ENCODE measurements at places on chromosomes 5 and 9.

- no peak for DNase-seq
Observed at GRCh38 chr5:170220191-170220590, 12.6 kb upstream of the C5orf58 start.

GRCh38 chr9:78595200-78595945 lies 298.4 kb downstream of the PSAT1 start:
- DNase-seq = no peak

- no peak for DNase-seq
Observed at GRCh38 chr9:92648474-92648971, 21.4 kb downstream of the IPPK start.

DNA sequence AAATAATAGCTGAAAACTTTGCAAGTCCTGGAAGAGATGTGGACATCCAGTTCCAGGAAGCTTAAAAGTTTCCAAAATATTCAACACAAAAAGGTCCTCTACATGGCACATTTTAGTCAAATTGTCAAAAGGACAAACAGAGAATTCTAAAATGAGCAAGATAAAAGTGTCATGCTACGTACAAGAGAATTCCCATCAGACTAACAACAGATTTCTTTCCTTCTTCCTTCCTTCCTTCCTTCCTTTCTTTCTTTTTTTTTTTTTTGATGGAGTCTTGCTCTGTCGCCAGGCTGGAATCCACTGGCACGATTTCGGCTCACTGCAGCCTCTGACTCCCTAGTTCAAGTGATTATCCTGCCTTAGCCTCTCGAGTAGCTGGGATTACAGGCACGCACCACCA lies 39.3 kb downstream of the BTNL8 start:
- no peak for DNase-seq

DNA sequence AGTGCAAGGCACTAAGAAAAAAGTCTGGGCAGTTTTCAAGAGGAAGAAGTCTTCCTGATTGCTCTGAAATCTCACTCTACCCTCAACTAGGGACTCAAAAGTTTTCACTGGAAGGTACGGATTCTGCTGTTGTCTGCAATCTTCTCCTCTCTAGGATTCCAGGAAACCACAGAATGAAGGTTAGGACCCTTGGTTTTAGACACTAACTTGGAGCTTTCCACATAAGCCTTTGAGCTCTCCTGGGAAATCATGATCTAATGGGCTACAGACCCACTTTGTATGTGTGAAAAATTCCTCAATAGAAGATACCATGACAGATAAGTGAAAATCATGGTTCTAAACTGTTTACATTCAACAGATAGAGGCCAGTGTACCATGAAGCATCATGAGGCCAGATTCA lies 265.1 kb downstream of the PSAT1 start:
- DNase-seq = no peak

DNA sequence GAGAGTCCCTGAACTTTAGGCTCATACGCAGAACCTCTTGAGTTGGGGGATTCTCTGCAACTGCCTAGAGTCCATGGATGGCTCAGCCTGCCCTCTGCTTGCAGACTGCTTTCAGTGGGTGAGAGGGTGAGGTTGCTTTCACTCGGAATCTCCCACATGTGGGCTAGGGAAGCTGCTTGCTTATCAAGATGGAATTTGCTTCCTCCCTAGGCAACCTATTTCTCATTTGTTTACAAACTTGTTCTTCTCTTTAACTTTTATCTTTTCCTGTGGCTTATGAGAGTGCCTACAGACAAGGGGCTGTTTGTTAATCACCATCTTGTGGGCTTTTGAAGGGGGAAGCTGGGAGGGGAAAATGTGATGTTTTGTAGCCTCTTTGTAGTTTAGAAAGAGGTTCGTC lies 10.0 kb downstream of the TLE4 start:
- no peak for DNase-seq

DNA sequence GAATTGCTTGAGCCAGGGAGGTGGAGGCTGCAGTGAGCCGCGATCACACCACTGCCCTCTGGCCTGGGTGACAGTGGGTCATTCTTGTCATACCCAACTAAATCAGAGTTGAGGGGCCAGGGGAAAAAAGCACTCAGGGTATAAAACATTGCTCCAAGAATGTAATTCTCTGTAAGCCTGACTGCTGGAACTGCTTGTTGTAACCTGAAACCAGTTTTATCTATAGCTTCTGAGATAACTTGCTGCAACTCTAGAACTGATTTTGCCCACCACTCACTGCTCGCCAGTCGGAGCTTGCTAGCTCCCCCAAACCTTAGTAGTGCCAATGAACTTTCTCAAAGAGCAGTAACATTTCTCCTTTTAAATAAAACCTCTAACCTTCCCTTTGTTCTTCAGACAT lies 9.6 kb upstream of the MSH3 start:
- no peak for DNase-seq

GRCh38 chr9:98886691-98887229 lies 56.9 kb upstream of the COL15A1 start:
- no peak for DNase-seq

DNA sequence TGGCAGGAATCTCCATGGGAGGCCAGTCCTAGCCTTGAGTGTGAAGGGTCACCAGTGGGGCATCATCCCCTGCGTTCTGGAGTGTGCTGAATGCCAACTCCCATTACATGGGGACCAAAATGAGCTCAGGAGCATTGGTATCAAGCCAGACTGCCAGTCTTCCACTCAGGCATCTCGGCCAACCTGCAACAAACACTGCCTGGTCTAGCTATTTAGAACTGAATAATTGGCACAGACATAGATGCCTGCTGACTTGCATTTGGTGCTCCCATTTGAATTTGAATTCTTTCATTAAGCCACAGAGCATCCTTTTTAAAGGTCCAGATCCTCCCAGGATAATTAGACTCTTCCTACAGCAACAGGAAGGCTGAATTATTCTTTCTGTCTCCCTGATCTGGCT lies 116.6 kb upstream of the ABCA1 start:
- no peak for DNase-seq

DNA sequence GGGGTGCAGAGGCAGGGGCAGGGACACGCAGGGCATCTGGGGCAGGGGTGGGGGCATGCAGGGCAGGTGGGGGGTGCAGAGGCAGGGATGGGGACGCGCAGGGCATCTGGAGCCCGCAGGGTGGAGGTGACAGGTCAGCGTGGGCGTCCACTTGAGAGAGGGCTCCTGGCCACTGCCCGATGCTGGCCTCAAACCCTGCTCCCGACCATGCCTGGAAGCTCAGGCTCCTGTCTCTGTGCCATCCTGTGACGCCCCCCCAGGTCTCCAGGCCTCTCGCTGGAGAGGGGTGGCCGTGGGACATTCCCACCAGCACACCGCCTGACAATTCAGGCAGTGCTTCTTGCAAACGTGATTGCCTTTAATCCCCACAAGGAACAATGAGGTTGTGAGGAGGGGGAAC lies 33.0 kb downstream of the ZDHHC11B start:
- DNase-seq = no peak

- peak; percentile 30 for DNase-seq
Observed at GRCh38 chr9:108033976-108034964, 544.7 kb upstream of the KLF4 start.

DNA sequence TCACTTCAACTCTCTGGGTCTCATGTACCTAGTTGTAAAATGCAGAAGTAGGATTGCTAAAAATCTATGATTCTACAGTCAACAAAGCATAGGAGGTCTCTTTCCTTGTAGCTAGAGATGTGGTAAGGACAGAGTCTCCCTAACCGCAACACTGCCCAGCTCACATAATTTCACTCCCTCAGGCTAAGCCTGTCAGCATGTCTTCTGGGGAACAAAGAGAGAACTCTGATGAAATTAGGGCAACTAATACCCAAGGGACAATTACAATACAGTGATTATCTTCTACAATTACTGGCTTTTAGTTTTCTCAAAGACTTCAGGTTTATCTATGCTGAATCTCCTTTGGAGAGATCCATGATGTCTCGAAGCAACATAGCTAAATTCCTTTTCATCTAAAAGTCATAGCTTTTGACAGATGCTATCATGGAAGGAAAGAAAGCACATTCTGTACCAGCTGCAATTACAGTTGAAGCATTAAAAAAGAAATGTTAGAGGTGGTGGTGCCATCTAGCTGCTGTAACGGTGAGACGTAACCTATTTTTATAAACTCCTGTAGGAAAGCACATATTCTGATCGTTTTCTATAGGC lies 141.1 kb upstream of the TARS1 start:
- DNase-seq = no peak

DNA sequence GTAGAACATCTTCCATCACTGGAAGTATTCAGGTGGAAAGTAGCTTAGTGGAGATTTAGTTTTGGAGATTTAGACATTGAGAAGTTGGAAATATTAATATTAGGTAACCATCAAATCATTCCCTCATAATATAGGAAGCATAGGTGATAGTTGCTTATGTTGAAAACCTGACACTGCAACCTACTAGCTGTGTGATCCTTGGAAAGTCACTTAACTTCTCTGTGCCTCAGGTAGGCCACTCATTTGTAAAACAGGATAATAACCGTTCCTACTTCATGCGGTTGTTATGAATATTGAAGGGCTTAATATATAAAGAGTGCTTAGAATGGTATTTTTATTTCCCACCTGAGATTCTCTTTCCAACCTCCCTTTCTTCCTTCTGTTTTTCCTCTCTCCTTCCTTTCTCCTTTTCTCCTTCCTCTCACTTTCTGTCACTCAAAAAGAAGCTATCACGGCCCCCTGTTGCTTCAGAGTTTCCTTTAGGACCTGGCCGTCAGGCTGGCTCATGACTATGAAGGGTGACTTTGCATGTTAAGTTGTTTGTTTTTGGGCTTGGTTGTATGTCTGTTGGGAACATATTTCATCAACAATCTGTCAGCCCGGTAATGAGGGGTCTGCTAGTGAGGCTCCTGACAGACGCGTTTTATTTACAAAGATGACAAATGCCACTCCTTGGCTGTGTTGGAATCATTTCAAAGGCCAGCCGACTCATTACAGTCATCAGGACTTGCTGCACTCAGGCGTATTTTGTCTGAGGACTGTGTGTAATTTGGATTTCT lies 31.0 kb downstream of the DOCK2 start:
- no peak for DNase-seq

DNA sequence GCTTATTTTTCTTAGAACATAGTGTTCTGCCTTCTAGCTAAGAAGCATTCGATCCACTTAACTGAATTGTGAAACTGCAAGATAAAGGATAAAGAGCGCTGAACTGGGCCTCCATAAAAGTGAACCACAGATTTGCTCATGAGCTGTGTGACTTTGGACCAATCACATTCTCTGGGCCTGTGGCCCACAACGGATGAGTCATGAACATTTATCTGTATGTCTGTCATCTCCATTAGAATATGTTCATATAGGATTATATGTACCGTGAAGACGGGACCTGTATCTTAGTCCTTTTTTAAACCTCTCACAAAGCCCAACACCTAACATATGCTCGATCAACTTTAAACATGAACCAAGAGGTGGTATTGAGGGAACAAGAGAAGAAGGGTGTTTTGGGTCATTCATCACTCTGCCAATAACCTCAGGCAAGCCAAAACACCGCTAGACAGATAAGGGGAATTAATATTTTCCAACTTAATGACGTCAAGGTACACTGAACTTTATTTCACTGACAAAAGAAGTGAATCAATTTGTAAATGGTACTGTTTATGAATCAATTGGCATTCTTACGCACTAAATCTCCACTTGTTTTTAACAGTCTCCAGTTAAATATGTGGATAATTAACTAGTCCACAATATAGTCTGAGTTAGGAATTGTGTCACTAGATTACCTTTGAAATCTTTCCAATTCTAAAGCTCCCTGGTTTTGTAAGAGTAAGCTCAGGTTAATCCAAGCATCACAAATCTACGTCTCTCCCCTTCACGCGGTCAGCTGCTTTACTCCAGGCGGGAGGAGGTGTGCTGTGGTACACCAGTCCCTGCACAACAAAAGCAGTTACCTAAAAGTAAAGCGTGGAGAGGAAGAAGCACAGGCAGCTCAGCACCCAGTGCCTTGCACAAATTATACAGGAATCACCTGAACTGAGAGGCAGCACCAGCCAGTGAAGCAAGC lies 1.6 kb downstream of the TMEM245 start:
- no peak for DNase-seq

DNA sequence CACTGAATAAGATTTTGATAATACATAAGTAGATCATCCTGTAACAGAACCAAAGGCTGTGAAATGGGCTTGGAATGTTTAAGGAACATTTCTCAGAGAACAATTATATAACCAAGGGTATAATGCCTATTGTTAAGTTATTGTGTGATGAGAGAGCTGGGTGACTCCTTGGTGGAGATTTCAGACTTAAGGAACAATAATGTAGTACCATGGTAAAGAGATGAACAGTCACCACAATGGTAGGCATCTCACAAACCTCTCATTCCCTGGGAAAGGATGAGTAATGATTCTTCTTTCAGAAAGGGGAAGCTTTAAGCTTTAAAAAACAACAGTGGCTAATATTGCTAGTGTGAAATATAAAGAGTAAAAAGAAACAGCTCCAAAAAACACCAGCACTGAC lies 147.4 kb downstream of the TRIM36 start:
- no peak for DNase-seq

- DNase-seq = no peak
Observed at GRCh38 chr5:89417990-89418389, 535.0 kb upstream of the MEF2C start.

DNA sequence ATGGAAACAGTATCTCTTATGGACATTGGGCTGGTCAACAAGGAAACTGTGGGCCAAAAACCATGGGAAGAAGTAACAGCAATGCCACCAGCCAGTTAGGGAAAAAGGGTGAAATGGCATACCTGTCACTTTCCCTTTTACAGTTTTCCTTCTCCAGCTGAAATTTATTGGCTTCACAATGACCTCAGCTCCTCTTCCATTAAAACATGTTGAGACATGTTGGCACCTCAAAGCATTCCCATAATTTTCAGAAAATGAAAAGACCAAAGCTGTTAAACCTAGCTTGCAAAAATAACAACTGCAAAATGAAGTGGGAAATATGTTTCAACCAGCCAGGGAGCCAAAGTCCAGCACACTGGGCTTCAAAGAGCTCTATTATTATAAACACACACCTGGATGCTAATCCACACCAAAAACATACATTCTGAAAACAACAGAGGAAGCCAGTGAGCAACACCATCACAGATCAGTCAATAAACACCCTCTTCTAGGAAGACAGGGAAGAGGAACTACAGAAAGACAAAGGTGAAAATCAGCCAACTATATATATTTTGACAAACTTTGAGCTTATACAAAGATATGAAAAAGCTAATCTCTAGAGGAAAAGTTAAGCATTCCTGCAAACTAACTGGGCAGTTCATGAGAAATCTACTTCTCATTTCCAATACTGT lies 78.4 kb upstream of the PTGER4 start:
- DNase-seq = no peak

DNA sequence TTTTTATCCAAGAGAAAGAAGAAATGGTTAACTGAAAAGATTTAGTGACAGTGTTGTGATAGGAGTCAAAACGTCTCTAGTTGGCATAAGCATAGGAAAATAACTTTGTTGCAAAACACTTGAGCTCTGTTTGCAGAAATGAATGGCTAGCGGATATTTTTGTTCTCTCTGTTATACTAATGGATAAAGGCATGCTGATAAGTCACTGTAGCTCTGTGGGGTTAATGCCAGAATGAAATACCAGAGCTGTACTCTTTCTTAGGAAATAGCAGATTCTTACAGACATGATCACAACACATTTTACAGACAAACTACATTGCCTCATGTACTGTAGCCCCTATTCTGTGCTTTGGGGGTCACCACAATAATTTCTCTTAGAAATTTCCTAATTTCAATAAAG lies 202.8 kb downstream of the DMRTA1 start:
- DNase-seq = no peak

GRCh38 chr5:80194468-80194867 lies 61.4 kb downstream of the SERINC5 start:
- no peak for DNase-seq
